Activated CD4-positive, alpha-beta memory T cell treated with anti-CD3 and anti-CD28 coated beads for 36 hours (primary cell): ENCODE measurements at places on chromosomes 7 and 10.

GRCh38 chr10:121579656-121580055, 18.6 kb downstream of the FGFR2 start:
- no peak for DNase-seq

DNA sequence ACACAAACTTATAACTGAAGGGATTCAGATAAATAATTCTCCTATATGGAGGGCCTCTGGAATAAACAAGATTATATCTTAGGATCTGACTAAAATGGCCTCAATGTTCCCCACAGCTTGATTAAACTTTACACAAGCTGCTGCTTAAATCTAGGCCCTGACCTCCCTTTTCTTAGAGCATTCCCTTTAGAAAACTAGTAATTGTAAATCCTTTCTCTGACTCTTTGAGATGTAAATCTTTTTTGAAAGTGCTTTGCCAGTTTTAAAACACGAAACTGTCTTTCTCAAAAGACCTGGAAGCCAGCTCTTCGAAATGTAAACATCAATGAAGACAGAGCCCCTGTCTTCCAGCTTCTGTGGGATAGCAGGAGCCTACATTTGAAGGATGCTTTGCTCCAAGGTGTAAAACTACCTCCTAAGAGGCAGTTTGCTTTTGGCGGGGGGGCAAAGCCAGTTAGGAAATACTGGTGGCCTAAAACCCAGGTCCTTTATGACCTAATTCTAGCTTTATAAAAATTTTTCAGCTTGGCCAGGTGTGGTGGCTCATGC, 758.7 kb downstream of the CNTNAP2 start:
- no peak for DNase-seq

- no peak for DNase-seq
Measured at GRCh38 chr10:994836-995558, 6.8 kb downstream of the GTPBP4 start.

DNA sequence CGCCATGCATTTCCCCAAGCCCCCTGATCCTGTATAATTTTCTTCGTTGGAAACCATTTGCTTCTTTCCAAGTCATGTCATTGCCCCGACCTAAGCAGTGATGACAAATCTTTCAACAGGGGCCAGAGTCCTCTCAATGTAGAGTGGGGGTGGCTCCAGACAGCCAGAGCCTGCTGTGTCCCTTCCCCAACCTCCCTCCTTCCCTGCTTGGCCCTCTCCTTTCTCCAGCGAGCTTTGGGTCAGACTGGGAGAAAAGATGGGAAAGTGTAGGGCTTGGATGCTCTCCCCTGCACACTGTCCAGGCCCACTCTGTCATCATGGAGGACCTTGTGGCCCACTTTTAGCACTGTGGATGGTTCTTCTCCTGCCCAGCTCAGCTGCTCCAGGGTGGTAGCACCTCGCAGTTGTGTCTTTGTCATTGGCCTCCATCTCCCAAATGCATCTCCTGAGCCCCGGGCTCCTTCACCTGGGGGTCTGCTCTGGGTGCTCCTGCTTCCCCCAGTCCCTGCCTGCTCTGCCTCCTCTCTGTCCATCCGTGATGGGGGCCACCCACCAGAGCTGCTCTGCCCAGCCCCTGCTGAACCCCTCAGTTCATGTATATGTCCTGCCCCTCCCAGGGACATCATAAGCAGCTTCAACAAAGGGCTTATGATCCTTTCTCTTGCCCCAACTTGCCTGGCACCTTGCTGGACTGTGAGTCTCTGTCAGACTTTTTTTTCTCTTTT, 37.5 kb downstream of the BTBD16 start:
- no peak for DNase-seq

- DNase-seq = no peak
Measured at GRCh38 chr7:153444641-153445040, 607.6 kb upstream of the DPP6 start.

DNA sequence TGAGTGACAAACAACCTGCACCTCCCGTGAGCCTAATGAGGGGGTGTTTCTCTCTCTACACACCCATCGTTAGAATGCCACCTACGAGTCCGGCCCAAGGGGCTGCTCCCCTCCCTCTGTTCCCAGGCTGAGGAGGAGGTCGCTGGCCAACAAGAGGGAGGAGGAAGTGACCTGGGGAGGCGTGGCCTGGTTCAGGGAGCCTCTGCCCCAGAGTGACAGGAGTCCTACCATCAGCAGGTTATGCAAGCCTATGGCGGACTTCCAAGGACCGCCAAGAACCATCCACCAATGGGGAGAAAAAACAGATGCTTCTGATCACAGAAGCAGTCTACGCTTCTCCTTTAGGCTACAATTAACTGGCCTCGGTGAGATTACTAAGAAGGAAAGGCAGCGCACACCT, 12.3 kb upstream of the EGFR start:
- DNase-seq = no peak

GRCh38 chr10:45468079-45468478, 94.1 kb downstream of the ALOX5 start:
- DNase-seq = no peak
